ENCODE measurements at places on chromosomes 13 and 19. TPM values are rescaled to one million over a fixed set of nuclear protein-coding genes. Genes with fewer than 3 reads are reported as not detected.

The ZNF546 gene
- polyA plus RNA-seq: 1.1 TPM

The ZNF677 gene
- 21.2 TPM for polyA plus RNA-seq

GRCh38 chr13:32840989-32841713 lies 175.1 kb upstream of the KL start:
- DNase-seq: no peak

- no peak for DNase-seq
Measured at GRCh38 chr19:15316498-15316897, 15.8 kb downstream of the BRD4 start.

DNA sequence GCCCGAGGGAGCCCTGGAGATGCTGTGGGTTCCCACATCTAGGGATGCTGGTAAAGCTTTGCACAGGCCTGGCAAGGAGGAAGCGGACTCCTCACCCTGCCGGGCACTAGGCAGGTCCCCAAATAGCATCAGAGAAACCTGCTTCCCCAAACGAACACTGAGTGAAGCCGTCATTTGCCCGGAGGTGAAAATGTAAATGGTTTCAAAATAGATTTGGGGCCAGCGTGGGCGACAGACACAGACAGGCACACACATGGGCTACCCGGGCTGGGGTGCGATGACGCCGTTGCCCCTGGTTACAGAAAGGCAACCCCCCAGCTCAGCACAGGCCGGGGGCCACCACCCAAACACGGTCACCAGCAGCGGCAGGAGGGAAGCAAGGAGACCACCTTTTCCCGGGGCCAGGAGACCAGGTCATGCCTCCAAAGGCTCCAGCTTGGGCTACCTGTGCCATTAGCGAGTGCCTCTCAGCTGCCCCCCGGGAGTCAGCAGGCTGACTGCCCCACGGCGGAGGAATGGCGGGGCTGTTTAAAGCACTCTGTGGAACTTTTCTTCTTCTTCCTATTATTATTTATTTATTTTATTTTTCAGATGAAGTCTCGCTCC lies 47.5 kb upstream of the NDUFS7 start:
- no peak for DNase-seq

GRCh38 chr13:77492982-77493381 lies 42.5 kb upstream of the SCEL start:
- peak; percentile 47 for DNase-seq

DNA sequence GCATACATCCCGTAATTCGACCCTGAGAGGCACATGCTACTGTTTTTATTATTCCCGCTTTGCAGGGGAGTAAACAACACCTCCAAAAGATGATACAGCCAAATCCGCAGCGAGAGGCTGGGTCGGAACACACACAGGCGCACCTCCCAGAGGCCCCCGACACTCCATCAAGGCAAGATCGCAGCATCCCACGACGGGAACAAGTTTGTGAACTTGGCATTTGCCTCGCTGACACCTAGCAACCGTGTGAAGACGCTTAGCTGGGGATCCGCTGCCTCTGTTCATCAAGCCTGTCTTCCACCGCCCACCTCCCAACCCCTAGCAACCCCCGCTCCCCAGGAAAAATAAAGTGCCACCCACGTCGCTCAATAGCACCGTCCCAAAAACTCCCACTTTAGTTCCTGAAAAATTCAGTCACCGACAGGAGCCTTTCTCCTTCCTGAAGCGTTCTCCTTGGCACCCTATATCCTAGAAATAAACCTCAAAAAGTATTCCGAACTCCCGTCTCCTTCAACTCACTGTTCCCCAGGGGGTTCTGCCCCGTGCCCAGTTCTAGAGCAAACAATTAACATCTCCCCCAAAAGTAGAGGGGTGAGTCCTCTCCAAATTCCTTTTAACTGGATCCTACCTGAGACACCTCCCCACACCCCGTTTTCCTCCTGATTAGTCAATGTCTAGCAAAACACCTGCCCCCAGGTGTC lies 1.7 kb downstream of the GNG7 start:
- no peak for DNase-seq

DNA sequence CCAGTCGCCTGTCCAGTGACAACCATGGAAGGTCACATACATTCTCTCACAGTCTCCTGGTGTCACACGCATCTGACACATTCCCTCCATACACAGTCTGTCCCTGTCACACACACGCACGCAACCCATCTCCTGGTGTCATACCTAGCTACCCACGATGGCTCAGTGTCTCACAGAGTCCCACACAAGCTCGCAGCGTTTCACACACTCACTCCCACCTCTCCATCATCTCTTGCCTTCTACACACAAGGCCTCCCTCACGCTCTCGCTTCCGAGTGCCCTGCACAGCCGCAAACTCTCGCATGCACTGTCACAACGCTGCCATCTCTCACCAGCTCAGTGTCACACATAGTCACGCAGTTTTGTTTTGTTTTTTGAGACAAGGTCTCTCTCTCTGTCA lies 1.2 kb upstream of the GNG8 start:
- DNase-seq: no peak
